ENCODE measurements at places on chromosomes 6 and 20. TPM values are rescaled to one million over a fixed set of nuclear protein-coding genes. Genes with fewer than 3 reads are reported as not detected.

The CYP24A1 gene
- 0.68 TPM for total RNA-seq

The EPB41L1 gene
- total RNA-seq, result 61.9 TPM

The JPH2 gene
- total RNA-seq, result 9.2 TPM

The HLA-DOA gene
- total RNA-seq, result 26.4 TPM

The PANK2 gene
- total RNA-seq, result 39.6 TPM

The MDFI gene
- 36.4 TPM for total RNA-seq

The MAP1LC3A gene
- 30.7 TPM for total RNA-seq

The SLC32A1 gene
- not detected for total RNA-seq

The TMEM74B gene
- 5.0 TPM for total RNA-seq

DNA sequence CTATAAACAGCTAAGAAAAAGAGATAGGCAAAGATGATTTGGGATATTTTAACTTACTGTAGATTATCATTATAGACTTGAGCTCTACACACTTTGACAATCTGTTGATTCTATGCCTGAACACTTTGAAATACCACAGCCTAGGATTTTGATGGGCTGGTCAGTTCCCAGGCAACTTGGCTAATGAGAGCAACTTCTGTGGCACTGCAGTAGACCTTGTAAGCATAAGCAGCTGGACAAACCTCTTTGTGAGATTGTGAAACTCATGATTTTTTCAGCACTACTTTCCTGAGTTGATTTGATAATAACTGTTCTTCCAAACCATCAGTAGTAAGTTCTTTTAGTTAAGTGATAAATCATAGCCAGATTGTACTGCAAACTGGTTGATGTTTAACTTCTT is 27.1 kb upstream of the ELOVL5 start:
- no peak overlapping the region for H3K27ac ChIP-seq
- no peaks in the 10 kb centered on the region for H3K27me3 ChIP-seq
- no peaks in the 10 kb centered on the region for H3K36me3 ChIP-seq
- DNase-seq, result peak; percentile 22
- H3K4me1 ChIP-seq, result peaks cover 2% of the 10 kb centered on the region
- no peak overlapping the region for H3K4me3 ChIP-seq

GRCh38 chr6:112298021-112298745 is 43.8 kb upstream of the LAMA4 start:
- H3K4me1 ChIP-seq, result no peaks in the 10 kb centered on the region
- H3K27me3 ChIP-seq, result no peaks in the 10 kb centered on the region
- no peak for DNase-seq
- H3K36me3 ChIP-seq, result no peaks in the 10 kb centered on the region
- H3K4me3 ChIP-seq, result no peak overlapping the region

DNA sequence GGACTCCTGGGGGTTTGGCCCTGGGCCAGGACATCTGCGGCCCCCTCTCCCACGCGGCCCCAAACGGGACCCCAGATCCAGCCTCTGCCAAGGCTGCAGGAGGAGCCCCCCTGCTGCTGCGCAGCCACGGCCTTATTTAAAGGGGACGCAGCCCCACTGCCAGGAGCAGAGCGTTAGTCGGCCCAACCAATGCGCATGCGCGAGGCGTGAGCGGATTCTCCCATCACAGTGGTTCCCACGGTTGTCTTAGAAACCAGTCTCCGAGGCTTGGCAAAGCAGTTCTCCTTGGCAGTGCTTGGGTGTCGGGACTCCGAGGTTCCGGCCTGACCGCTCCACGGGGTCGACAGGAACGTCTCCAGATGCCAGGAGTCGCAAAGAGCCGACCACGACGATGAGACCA is 288.3 kb upstream of the ZNF337 start:
- no peaks in the 10 kb centered on the region for H3K27me3 ChIP-seq
- no peak overlapping the region for H3K27ac ChIP-seq
- H3K4me1 ChIP-seq, result no peaks in the 10 kb centered on the region
- no peaks in the 10 kb centered on the region for H3K36me3 ChIP-seq
- peak; percentile 35 for DNase-seq
- H3K4me3 ChIP-seq, result no peak overlapping the region

DNA sequence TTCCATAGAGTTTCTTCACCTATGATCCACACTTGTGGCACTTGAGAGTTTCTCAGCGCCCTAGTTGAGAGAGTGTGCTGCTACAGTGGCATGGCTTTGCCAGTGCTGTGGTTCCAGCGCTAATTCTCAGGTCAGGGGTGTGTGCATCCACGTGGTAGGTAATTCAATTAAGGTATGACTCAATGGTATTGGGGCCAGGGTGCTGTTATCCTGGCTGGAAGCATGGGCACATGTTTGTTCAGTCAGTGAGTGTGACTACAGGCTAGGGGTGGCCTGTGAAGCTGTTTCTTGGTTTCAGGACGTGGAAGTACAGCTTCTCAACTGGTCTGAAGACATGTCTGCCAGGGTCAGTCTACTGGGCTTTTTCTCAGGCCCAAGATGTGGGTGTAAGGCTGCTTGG is 3.0 kb upstream of the SEMG2 start:
- no peaks in the 10 kb centered on the region for H3K36me3 ChIP-seq
- H3K4me1 ChIP-seq, result no peaks in the 10 kb centered on the region
- no peak overlapping the region for H3K4me3 ChIP-seq
- H3K27ac ChIP-seq, result no peak overlapping the region
- H3K27me3 ChIP-seq, result no peaks in the 10 kb centered on the region

GRCh38 chr6:53702316-53702715 is 36.8 kb upstream of the KLHL31 start:
- H3K4me1 ChIP-seq, result no peaks in the 10 kb centered on the region
- H3K36me3 ChIP-seq, result no peaks in the 10 kb centered on the region
- no peak overlapping the region for H3K4me3 ChIP-seq
- no peak for DNase-seq
- no peaks in the 10 kb centered on the region for H3K27me3 ChIP-seq

GRCh38 chr6:15504581-15505350 is 158.1 kb downstream of the DTNBP1 start:
- no peak overlapping the region for H3K4me3 ChIP-seq
- peaks cover 23% of the 10 kb centered on the region for H3K36me3 ChIP-seq
- H3K27me3 ChIP-seq, result no peaks in the 10 kb centered on the region

DNA sequence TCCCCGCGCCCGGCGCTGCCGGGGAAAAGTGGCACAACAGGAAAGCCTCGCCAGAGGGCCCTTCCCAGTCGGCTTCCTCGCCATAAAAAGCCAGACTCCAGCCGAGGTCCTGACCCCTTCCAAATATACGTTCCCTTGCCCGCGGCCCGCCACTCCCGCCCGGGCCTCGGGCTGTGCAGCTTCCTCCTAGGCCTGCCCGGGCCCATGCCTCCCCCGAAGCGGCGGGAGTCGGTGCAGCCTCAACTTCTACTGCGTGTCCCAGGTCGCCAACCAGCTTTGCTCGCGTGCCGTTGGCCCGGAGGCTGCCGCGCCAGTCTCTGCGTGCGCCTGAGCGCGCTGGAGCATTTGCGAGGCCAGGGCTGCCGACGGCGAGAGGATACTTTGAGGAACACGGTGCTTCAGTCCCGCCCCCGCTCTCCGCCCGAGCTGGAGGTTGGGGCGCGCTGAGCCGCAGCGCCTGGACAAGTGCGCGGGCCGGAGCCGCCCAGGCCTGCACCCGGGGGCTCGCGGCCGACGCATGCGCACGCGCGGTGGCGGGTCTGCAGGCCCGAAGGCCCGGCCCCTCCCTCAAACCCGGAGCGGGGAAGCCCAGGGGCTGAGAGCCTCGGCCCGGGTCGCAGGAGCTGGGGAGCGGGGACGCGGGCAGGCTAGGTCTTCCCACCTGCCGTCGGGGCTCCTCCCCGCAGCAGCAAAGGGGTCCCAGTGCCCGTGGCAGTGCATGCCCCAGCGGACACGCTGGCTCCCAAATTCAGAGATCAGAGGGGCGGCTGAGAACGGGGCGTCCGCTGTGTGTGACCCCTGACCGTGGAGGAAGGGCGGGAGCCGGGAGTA is 10.2 kb downstream of the FOXC1 start:
- no peak overlapping the region for H3K4me3 ChIP-seq
- H3K27ac ChIP-seq, result no peak overlapping the region
- DNase-seq, result no peak
- H3K27me3 ChIP-seq, result peaks cover 87% of the 10 kb centered on the region
- H3K4me1 ChIP-seq, result peaks cover 7% of the 10 kb centered on the region

- DNase-seq, result no peak
- no peak overlapping the region for H3K27ac ChIP-seq
- no peaks in the 10 kb centered on the region for H3K27me3 ChIP-seq
- H3K4me1 ChIP-seq, result peaks cover 6% of the 10 kb centered on the region
- no peak overlapping the region for H3K4me3 ChIP-seq
Observed at GRCh38 chr6:159971341-159972178, 2.7 kb downstream of the IGF2R start.

- H3K4me1 ChIP-seq, result no peaks in the 10 kb centered on the region
- no peak for DNase-seq
- no peaks in the 10 kb centered on the region for H3K36me3 ChIP-seq
- H3K27me3 ChIP-seq, result peaks cover 2% of the 10 kb centered on the region
- no peak overlapping the region for H3K27ac ChIP-seq
Observed at GRCh38 chr6:100465701-100466409, 1.1 kb upstream of the SIM1 start.

DNA sequence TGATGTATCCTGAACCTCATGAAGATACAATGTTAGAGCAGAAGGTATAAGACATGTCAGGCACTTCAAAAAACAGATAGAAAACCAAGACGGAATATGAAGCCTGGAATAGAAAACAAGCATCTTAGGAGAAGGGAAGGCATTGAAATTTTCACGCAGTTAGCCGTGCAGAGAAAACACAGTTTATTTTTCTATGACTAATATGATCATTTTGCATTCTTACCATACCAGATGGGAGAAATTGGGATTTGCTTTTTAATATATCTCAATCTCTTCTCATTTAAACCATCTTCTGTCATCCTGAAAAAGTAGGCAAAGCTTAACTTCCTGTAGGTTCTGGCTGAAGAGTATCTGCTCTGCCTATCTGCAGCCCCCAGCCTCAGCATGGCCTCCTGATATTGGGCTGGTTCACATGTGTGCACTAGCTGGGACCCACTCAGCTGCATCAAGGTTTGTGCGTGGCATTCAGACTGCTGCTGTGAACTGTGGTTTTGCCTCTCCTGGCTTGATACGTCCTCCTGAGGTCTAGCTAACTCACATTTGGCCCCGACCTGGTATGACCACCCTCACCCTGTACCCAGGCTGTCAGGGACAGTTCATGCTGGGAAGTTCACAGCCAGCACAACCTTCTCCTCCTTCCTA is 392.5 kb upstream of the SASH1 start:
- no peak for DNase-seq
- H3K27ac ChIP-seq, result no peak overlapping the region
- H3K27me3 ChIP-seq, result no peaks in the 10 kb centered on the region
- no peaks in the 10 kb centered on the region for H3K36me3 ChIP-seq
- no peak overlapping the region for H3K4me3 ChIP-seq

DNA sequence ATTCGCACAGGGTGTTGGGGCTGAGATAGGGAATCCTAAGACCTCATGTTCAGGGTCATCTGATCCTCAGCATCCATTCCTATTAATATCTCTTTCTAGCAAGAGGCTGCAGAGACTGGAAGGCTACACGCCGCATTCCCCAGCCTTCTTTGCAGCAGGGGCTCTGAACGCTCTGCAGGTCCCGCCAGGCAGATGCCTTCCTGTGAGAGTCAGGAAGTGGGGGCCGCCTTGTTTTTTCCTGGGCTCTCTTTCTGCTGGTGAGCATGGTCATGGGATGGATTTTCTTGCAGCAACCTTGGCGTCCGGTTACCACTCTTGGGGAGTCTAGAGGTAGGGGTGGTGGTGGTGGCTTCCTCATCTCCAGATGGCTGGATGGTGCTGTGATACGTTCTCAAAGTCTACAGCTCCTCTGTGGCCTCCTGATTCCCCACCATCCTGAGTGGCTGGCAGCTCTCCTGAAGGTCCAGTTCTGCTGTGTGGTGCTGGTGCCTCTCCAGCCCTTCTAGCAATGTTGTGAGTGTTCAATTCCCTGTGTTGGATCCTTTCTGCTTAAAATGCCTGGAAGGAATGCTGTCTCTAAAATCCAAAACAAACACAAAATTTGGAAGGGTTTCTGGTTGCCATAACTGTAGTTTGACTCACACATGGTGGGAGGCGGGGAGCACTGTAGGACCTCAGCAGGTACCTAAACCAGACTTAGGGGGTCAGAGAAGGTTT is 111.9 kb downstream of the CEBPB start:
- no peak for DNase-seq
- H3K36me3 ChIP-seq, result no peaks in the 10 kb centered on the region
- peaks cover 28% of the 10 kb centered on the region for H3K4me1 ChIP-seq
- H3K27ac ChIP-seq, result no peak overlapping the region

DNA sequence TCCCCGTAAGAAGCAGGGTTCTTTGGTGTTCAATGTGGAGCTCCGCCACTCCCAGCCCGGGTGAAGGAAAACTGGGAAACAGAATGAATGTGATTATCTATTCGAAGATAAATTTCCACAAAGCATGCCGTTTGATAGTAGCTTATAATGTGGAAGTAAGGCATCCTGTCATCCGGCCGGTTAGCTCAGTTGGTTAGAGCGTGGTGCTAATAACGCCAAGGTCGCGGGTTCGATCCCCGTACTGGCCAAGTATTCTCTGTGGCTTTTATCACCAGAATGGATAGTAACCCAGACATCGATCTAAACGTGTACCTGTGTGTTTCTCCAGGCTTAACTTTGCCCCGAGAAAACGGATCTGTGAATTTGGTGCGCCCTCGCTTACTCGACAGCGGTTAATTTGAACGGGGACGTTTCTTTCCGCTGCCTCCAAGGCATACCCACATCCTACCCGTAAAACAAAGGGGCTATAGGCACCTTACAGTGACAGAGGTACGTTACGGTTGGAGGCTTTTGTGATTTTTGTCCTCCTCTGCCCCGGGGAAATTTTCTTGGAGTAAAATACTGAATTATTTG is 215.2 kb upstream of the ZNF184 start:
- peak; percentile 90 for DNase-seq
- peak overlapping the region; percentile 20 for H3K4me3 ChIP-seq
- H3K36me3 ChIP-seq, result no peaks in the 10 kb centered on the region
- H3K27ac ChIP-seq, result no peak overlapping the region

DNA sequence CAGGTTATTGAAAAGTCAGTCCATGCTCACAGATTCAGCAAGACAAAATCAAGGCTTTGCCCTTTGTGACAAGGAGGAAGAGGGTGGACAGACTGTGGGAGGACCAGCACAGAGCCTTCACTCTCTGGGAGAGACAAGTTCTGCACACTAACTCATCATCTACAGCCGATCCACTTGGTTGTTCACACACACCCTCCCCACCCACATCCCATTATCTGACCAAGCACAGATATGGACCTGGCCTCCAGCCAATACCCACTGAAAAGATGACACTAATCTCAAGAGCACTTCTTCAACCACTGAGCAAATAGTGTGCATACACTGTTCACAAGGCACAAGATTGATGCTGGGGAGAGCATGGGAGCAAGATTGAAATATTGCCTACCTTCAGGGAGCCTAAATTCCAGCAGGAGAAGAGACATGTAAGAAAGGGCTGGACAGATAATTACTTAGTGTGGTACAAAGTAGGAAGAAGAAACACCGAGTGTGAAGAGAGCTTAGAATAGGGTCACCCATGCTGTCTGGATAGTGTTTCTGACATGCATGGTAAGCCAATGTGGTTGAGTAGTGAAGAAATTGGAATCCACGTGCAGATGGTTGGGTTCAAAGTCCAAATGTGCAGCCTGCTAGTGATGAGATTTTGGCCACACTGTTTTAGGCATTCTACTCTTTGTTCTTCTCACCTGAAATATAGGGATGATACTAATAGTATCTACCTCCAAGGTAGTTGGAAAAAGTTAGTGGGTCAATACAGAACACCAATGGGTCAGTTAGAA is 21.7 kb upstream of the IL17A start:
- no peaks in the 10 kb centered on the region for H3K4me1 ChIP-seq
- no peaks in the 10 kb centered on the region for H3K27me3 ChIP-seq
- no peak overlapping the region for H3K4me3 ChIP-seq
- DNase-seq, result no peak
- no peak overlapping the region for H3K27ac ChIP-seq

Measured in lung (tissue), 17 donors.